ENCODE measurements at places on chromosomes 7 and 10.

- no peak for DNase-seq
Observed at GRCh38 chr7:141785706-141786552, 4.1 kb upstream of the TAS2R5 start.

DNA sequence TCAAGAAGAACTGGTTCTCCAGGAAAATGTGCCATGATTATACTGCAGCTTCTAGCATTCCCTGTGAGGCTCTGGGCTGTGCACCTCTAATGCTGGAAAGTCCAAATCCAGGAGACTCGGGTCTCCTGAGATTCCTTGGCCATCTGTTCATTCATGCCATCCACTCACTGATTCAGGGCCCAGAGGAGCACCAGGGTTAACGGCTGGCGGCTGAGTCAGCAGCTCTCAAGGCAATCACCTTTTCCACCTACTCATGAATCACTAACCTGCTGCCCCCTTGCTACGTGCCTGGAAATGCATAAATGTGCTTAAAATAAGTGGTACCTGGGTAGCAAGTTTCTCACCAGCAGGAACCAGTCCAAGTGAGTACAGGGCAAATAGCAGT is 132.7 kb downstream of the KCNMA1 start:
- DNase-seq = no peak

GRCh38 chr7:35712563-35713226 is 17.8 kb upstream of the HERPUD2 start:
- no peak for DNase-seq

DNA sequence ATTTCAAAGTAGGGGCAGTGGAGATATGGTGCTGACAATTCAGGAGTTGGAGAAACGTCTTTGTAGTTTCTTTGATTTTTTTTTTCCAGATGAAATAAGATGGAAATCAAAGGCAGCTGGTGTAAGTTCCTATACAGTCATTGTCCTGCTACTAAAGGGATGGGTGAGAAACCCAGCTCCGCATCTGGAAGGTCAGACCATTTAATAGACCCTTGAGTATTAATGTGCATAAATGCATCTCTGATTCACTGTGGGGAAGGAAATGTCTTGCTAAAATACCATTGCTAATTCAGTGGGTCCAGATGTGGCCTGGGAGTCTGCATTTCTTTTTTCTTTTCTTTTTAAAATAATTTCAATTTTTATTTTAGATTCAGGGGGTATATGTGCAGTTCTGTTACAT is 15.5 kb downstream of the ABCB4 start:
- DNase-seq = no peak

DNA sequence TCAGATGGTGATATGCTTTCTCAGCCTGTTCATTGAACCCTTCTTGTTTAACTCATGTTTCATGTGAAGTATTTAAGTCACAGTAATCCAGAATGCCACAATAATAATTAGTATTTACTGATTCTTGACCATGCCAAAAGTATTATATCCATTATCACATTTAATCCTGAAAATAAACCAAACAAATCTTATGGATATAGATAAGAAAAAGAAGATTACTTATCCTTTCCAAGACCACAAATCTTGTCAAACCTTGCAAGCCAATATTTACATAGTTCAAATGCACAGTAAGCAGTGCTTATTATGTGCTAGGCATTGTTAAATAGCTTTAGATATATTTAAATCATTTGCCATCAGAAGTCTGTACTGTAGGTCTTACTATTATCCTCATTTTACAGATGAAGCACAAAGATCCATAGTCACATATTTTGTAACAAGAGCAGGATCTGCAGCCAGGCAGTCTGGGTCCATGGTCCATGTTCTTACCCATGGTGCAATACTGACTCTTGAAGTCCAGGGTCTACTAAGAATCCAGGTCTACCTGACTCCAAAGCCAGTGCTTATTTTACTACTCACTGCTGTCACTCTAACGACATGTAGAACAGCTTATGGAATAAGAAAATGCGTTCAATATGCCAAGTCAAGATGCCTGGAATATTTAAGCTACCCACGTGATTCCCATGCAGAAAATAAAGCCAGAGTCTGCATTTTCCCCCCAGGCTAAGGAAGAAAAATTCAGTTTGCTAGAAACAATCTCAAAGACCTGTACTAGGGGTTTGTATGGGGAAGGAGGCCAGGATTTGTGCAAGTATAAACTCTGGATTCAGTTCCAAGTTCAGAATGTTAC is 984.8 kb upstream of the LRRTM3 start:
- no peak for DNase-seq

DNA sequence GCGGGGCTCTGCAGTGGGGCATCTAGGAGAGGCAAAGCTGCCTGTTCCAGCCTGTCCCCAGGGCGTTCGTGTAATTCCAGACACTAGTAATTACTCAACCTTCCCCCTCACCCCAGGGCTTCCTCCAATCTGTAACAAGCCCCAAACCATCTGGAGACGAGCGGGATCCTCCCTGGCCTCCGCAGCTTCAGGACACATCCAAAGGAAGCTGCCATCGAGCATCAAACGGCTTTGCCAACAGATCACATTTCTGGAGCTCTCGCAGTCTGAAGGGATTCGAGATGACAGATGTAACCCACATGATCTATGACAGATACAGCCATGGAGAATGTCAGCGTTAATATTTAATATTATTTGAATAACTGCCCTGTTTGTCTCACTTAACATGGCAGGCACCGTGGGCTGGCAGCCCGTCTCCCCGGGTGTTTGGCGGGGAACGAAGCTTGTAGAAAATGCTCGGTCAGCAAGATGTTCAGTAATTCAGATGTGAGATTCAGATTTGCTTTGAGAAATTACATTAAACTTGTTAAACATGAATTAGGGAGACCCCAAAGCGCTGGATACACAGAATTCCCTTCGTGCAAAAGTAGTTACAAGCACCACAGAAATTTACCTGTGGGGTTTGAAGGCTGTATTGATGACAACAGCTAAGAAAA is 108.5 kb upstream of the C7orf33 start:
- no peak for DNase-seq

DNA sequence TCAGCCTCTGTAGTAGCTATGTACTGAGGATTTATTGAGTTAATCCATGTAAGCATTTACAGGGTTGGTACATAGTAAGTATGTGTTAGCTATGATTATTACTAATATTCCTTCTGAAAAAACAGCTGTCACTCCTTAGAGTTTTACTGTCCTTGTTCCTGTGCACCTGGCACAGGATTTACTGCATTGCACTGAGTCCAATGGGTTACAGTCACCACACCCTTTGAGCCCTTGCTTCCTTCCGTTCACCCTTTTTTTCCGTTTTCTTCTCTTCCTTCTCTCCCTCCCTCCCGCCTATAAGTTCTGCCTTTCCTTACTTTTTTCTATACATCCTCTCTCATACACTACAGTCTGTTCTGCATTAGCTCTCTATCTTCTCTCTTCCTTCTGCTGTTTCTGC is 12.5 kb upstream of the CDK6 start:
- no peak for DNase-seq

DNA sequence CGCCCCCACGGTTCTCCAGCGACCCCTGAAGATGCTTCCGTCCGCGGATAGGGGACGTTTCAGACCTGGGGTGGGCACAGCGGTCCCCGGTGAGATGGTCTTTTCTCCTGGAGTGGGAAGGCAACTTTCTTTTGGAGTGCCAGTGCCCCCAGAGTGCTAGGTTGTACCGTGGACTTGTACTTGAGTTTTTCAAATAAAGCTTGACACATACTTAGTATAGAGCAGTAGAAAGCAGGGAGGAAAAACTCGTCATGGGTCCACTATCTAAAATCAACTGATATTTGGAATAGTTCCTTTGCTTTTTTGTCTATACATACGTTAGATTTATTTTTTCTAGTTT is 28.4 kb downstream of the RBM20 start:
- DNase-seq = no peak

DNA sequence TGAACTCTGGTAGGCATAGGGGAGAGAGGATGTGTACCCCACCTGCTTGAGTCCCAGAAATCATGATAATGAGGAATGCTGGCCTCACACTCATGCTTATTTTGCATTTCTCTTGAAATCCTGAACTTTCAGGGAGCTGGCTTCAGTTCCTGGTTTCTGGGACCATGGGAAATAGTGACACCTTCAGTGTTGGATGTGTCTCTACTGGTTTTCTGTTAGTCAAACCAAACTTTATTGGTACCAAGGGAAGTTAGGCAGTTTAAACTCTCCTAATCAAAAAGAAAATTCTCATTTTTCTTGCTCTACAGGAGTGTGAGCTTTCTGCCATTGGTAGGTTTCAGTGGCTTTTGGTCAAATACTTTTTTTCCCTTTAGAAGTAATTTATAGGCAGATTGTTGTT is 11.8 kb upstream of the PCGF5 start:
- no peak for DNase-seq

GRCh38 chr10:4022473-4022872 is 237.5 kb upstream of the KLF6 start:
- no peak for DNase-seq

GRCh38 chr7:129707910-129708499 is 96.5 kb downstream of the NRF1 start:
- no peak for DNase-seq

DNA sequence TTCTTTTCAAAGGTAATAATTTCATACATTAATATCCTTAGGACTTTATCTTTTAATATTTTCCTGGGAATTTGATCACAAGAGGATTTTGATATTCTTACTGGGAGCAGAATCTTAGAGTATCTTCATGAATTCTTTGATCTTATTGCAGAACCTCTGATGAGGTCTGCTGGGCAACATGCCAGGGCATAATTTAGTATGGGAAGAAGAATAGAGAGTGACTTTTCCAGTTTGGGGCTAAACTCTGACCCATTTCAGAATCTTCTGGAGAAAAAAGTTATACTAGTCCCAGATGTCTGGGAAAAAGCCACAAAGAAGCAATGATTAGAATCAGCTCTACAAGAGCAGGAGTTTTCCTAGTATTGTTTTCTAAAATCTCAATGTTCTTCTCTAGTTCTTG is 28.0 kb upstream of the RSU1 start:
- no peak for DNase-seq

GRCh38 chr10:74763934-74764591 is 62.3 kb upstream of the KAT6B start:
- DNase-seq = no peak

GRCh38 chr7:20742913-20743312 is 43.8 kb downstream of the SP8 start:
- DNase-seq = no peak

DNA sequence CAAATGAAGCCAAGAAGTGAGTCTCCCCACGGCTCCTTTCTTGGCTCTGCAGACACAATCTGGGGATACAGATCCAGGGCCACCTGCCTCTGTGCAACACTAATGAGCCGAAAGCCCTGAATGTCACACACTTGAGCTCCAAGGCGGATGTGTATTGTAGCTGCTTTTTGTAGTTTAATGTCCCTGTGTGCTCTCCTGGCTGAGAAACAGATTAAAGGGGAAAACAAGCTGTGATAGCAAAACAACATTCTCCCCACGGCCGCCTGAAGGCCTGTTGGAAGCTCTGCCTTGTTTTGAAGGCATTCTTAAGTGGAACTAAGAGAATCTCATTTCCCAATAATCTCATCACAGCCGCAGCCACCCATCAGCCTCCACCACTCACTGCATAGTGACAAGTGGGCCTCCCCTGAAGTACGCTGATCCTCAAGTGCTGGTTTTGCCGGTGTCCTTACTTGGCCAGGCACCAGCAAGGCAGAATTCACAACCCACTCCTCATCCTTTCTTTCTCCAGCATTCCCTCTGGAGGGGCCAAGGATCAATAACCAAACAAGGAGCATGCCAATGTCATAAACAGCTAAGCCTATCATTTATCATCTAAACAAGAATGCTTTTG is 44.4 kb upstream of the AMPH start:
- DNase-seq = no peak

All from activated T-helper 1 cell treated with Interleukin-2 at 50 U/mL for 16 hours (primary cell).